Activated naive CD4-positive, alpha-beta T cell (primary cell): ENCODE measurements at places on chromosomes 7 and 10.

DNA sequence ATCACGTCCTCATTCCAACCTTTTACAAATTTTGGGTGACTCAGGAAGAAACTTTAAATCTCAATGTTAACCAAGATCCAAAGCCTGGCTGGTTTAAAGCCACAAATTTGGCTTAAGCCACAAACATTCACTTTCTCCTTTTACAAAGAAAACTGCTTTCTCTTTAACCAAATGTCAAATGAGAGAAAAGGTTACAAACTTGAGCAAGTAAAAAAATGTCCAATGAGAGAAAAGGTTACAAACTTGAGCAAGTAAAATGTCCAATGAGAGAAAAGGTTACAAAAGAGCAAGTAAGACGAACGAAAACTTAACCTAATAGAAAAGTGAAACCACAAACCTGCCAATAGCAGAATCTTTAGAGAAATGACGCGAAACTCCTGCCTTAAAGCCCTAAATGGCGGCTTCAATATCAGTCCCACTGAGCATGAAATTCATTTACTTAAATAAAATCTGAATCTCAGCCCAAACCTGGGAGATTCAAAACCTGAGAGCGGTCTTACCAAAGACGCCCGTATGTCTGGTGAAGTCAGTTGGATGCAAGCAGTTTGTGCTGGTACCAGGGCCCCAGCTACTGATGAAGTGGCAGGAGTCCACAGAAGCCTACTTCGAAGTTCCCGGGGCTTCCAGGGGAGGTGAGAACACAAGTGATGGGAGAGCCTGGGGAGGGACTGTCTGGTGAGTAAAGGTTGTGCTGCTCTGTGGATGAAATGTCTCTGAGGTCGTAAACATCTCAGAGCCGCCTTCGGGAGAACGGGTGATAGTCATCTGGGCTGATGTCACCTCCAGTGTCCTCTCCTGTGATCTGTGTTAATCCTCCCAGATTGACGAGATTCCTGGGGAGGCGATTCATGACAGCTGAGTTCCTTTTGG lies 74.6 kb downstream of the PAXIP1 start:
- peak; percentile 12 for DNase-seq

GRCh38 chr7:71303566-71303965 lies 171.6 kb downstream of the GALNT17 start:
- no peak for DNase-seq

GRCh38 chr7:12031638-12032037 lies 179.5 kb upstream of the TMEM106B start:
- no peak for DNase-seq

GRCh38 chr10:31677195-31678138 lies 251.2 kb downstream of the ARHGAP12 start:
- no peak for DNase-seq

DNA sequence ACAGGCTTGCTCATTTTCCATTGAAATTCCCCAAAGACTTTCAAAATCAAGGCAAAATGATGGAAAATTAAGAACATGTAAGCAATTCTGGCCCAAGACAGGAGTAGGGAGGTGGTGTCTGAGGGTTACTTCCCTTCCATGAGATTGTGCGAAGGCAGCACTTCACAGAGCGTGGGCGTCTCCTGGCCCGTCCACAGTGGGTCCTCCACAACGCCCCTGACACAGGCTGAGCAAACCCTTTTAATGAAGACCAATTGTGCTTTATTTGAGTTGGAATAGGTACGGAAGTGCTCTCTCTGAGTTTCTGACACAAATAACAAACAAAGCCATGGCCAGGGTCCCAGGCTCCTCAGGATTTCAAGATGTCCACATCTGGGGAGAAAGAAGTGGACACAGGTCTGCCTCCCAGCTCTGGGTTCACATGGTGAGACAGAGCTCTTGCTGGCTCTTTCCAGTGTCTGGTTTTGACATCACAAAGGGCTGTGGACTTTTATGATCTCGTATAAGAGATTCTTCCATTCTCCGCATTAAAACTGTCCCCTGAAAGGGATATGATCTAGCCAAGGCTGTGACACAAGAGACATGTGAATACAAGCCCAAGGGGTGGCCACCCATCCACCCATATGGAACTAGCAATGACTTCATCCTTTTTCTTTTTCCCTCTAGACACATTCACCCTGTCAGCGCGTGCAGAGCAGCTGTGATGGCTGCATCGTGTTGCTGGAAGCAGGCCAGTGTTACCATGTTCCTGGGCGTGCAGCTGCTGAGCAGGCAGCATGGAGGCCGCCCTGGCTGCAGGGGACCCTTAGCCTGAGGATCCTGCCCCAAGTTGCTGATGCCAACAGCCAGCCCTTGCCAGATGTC lies 145.6 kb downstream of the ADAM12 start:
- no peak for DNase-seq

- no peak for DNase-seq
These were observed 9.2 kb upstream of the CPA1 start for GRCh38 chr7:130371046-130371445.

- DNase-seq, result no peak
These were observed 575.6 kb downstream of the ARL4A start for GRCh38 chr7:13262929-13263530.

GRCh38 chr7:140229101-140229525 lies 52.3 kb upstream of the KDM7A start:
- no peak for DNase-seq

DNA sequence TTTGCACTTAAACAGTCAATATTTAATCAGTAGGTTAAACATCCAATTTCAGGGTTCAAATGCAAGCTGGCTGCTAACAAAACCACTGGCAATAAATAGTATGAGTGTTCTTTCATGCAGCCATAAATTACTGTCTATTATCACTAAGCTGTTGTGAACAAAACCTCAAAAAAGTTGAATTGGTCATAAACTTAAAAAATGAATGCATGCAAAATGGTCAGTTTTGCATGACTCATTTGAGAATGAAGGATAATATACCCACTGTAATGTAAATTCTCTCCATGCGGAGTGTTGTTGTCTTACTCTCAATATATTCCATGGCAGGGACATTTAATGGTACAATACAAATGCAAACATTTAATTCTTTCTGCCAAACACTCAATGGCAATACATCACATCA lies 226.4 kb downstream of the MAGI2 start:
- no peak for DNase-seq

DNA sequence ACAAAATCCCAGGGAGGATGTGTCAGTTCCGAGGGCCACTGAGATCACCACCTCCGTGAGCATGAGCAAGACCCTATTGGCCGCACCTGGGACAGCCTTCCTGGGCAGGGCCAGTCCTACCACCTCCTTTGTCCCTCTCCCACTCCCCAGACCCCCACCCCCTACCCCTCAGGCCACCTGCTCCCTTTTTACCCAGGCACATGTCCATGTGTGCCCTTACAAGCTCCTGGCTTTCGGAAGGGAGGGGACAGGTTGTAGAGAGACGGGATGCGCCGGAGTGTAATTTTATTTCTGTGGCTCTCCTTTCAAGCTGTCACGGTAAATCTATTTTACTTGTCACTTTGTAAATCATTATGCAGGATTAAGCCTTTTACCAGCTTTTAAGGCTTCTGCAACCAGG lies 20.9 kb downstream of the ZMIZ1 start:
- DNase-seq, result no peak

- no peak for DNase-seq
These were observed 16.9 kb upstream of the CDK14 start for GRCh38 chr7:90579181-90579688.

DNA sequence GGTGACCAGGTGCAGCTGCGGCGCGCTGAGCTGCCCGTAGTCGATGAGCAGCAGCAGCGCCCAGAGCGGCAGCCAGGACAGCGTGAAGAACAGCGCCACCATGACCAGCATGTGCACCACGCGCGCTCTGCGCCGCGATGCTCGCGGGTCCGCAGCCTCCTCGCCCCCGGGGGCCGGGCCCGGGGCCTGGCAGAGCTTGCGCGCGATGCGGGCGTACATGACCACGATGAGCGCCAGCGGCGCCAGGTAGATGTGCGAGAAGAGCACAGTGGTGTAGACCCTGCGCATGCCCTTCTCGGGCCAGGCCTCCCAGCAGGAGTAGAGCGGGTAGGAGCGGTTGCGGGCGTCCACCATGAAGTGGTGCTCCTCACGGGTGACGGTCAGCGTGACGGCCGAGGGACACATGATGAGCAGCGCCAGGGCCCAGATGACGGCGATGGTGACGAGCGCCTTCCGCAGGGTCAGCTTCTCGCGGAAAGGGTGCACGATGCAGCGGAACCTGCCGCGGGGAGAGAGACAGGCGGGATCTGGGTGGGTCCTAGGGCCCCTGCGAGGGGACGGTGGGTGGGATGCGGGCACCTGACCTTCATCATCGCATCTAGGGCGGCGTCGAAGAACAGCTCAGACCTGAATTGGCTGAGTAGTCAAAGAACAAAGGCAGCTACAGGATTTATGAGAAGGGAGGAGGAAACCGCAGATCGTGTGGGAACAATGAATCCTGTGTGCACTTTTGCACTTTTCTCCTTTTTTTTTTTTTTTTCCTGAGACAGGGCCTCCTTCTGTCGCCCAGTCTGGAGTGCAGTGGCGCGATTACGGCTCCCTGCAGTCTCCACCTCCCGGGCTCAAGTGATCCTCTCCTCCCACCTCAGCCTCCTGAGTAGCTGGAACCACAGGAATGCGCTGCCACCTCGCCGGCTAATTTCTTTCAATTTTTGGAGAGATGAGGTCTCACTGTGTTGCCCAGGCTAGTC lies 22.4 kb upstream of the PPA1 start:
- no peak for DNase-seq

GRCh38 chr10:94416896-94417295 lies 14.6 kb downstream of the TBC1D12 start:
- DNase-seq, result no peak

- no peak for DNase-seq
These were observed 44.8 kb upstream of the HPSE2 start for GRCh38 chr10:99280472-99280871.

DNA sequence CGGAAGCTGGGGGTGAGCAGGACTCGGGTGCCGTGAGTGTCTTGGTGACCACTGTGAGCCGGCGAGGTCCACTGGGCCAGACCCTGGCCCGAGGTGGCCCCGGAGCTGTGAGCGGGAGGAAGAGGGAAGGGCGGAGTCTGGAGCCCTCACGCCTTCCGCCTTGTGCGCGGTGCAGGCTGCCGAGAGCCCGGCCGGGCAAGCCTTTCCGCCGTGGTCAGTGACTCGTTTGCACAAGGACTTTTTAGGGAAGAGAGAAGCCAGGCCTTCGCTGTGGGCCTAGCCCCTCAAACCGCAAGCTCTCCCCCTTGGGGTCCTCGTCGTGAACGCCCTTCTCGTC lies 40.9 kb upstream of the ZNF32 start:
- DNase-seq, result no peak

GRCh38 chr7:8131694-8132605 lies 130.0 kb downstream of the ICA1 start:
- no peak for DNase-seq

DNA sequence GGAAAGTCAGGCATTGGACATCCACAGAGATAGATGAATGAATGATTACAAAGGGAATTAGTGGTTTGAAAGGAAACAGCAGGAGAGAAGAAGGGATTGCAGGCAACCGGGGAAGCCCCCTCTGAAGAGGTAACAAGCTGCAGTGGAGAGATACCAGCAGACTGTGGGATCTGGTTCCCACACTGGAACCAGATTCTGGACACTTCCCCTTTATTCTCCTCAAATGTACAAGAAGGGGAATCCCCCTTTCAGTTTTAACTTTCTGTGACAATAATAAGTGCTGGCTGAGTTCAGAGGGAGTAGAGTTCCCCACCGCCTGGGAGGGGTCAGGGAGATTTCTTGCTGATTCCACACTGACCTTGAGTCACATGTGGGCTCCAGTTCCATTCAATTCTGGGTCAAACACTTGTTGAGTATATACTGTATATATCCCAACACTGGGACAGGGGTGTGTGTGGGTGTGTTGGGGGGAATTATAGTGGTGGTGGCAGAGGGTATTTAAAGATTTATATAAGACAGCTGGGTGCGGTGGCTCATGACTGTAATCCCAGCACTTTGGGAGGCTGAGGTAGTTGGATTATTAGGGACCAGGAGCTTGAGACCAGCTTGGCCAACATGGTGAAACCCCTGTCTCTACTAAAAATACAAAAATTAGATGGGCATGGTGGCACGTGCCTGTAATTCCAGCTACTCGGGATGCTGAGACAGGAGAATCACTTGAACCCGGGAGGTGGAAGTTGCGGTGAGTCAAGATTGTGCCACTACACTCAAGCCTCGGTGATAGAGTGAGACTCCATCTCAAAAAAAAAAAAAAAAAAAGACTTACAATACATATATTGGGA lies 16.5 kb upstream of the DDIT4 start:
- no peak for DNase-seq

DNA sequence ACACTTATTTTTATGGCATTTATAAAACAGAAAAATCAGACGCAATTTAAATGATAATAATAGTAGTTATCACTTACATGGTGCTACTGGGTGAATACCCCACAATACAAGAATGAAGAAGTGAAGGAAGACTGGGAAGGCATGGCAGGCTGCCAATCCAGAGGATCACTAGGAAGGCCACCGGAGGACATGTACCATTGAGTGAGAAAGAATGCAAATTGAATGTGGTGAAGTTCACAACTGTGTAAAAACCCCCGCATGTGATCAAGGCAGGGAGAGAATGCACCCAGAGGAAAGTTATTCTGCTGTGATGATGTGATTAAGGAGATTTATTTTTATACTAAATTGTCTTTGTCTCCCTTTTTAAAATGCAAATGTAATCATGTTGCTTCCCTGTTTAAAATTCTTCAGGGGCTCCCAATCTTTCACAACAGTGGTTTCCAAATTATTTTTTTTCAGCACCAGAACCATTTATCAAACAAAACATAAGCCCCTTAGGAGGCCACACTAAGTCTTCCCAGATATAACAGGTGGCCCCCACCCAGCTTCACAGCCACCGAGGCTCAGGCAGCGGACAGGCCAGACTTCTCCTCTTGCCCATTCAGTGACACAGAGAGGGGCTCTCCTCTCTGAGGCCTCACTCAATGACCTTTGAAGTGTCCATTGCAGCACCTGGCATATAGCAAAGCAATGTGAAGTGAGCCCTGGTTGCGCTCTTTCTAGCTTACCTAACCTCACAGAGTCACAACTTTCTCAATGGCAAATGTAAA lies 59.6 kb downstream of the FRMPD2 start:
- DNase-seq, result no peak

- no peak for DNase-seq
These were observed 1172.3 kb upstream of the LRRTM3 start for GRCh38 chr10:65753532-65753931.

DNA sequence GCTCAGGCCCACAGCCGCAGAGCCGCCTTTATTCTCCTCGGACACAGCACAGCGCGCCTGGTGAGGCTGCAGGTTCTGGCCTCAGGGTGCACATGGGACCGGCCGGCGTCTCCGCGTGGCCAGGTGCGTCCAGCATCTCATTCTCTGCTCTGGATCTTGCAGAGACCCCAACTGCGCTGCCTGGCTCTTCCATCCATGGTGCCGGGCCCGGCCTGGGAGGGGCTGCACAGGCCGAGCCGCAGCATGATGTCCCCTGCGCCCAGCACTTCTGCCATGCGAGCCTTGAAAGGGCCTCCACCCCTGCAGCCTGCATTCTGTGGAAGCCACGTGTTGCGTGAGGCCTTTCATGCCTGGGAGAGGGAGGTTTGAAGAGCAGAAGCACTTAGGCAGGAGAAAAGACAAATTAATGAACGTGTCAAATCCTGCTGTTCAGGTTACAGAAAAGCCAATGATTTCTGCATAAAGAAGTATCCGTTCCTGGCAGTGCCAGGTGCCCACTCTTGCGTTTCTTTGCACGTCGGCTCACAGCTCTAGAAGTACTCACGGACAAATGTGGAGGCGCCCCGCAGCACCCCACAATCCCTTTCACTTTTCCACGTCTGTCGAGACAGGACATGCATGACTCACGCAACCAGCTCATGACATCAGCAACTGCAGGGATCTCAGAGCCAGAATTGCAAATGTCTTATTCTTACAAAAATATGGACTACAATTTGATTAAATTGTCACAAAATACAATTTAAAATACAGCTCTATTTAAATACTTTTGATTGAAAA lies 571.4 kb downstream of the DNAJB6 start:
- no peak for DNase-seq

GRCh38 chr7:139068544-139069399 lies 32.9 kb upstream of the ZC3HAV1L start:
- no peak for DNase-seq
